ENCODE measurements at places on chromosomes 7 and 10.

DNA sequence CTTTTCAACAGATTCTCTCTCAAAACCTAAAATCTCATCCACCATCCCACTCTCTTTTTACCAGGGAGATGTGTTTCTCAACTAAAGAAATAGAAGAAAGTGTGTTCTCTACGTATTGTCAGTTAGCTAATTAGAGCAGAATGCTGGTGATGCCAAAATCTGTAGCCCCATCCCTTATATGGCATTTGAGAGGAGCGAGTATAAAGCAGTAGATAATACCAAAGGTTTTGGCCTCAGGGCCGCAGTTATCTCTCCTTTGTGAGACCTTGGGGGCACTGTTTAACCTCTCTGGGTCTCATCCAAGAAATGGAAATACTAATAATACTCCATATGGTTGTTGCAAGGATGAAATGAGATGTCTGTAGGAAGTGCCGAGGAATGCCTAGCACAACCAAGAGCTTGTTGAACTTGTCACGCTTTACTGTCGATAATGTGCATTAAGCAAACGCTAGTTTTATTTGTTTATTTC lies 456 bp upstream of the DLD start:
- DNase-seq = no peak

DNA sequence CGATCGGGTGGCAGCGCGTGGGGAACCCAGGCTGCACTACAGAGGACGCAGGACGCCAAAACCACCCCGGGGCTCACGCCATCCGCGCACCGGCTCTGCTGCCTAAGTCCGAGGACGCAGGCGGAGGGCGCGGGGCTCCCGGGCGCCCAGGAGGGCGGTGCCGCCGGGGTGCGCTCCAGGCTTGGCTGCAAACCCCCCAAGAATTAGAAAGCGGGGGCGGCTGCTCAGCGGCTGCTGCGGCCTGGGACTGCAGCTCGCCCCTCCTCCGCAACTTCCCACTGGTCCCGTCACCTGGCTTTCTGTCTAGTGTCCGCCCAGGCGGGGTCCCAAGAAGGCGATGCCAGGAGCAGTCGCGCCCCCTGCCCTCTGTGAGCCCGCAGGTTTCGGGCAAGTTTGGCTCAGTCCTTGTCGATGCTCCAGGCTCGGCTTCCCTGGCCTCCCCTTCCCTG lies 1.7 kb upstream of the POU6F2 start:
- DNase-seq = no peak

DNA sequence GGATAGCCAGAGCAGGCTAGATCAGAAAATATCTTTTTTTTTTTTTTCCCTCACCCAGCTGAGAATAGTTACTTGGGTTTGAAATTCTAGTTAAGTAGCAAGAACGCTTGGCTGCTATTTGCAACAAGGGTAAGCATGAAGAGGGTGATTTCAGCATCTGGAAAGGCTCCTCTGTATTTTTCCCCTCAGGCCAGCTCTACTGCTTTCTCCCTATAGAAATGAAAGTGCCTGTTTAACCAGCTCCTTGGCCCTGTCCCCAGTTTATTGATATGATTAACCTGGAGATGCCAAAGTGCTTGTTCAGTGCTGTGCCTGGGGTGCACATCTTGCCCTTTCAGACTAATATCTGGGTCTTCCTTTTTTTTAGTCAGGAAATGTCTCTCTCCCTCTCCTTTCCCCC lies 37.1 kb downstream of the AP3M1 start:
- no peak for DNase-seq

DNA sequence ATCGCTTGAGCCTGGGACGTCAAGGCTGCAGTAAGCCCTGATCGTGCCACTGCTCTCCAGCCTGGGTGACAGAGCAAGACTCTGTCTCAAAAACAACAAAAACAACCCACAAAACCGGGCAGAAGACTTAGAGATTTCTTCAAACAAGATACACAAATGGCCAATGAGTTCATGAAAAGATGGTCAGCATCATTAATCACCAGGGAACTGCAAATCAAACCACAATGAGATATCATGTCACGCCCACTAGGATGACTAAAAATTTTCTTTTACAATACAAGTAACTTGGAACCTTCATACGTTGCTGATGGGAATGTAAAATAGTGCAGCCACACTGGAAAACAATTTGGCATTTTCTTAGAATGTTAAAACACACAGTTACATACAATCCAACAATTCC lies 77.3 kb upstream of the GRID1 start:
- no peak for DNase-seq

DNA sequence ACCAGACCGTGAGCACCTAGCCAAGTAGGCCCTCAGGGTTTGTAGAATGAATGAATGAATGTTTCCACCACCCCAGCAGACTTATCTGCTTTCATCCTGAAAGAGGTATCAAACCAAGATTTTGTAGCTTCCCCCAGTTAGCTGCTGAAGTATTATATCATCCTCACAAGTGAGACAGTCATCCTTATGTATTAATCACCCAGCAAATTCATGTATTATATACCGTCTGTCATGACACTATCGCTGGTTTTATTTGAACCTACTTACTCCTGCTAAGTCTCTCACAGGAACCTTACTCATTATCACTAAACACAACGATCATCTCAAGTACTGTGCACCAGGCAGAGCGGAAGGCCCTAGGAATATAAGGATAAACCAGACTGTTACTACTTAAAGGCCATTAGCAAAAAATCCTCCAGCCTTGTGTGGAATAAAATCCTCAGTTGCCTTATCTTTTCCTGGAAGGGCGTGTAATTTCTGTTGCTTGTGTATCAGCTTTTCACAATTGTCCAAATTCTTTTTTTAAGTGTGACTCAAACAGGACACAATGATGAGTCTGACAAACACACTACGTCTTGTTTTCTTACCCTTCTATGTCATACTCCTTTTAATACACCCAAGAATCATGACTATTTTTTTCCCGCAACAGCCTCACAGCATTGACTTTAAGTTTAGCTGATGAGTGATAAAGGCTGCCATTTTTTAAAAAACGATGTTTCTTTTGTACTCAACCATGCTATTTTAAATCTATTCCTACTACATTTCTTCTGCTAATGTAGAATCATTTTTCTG lies 176.1 kb upstream of the KLF14 start:
- peak; percentile 57 for DNase-seq

DNA sequence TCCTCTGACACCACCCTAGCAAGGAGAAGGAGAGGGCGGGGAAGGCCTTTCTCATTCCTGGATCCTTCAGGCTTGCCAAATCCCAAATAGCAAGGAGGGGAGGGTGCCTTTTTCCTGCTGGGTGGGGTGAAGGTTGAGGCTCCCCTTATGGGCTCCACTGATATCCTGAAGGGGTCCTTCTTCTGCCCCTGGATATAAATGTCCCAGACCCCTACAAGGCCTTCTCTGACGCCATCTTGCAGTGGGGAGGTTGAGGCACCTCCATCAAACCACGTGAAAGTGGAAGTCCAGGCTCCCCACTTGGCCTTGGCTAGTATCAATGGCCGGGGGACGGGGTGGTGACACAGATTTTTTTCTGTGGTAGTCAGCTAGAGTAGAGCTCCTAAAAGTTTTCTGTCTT lies 371.3 kb downstream of the GLRX3 start:
- DNase-seq = no peak

DNA sequence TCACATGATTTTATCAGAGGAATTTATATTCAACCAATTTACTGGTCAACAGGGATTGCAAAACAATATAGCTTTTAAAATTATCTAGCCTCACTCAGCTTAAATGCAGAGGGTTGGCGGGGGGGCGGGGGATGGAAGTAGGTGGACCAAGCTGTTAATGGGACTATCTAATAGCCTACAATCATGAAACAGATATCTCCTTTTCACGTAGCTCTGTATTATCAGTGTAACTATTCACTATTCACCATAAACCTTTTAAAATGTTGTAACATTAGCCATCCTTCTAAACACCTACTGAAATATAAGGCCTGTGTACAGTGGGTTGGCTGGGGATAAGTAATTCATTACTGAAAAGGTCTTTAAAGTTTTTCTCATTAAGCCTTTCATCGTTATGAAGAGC lies 56.2 kb downstream of the MINDY3 start:
- DNase-seq = no peak

- DNase-seq = no peak
Measured at GRCh38 chr7:129606803-129607202, 4.7 kb upstream of the NRF1 start.

GRCh38 chr10:44986179-44986578 lies 7.6 kb upstream of the DEPP1 start:
- no peak for DNase-seq

DNA sequence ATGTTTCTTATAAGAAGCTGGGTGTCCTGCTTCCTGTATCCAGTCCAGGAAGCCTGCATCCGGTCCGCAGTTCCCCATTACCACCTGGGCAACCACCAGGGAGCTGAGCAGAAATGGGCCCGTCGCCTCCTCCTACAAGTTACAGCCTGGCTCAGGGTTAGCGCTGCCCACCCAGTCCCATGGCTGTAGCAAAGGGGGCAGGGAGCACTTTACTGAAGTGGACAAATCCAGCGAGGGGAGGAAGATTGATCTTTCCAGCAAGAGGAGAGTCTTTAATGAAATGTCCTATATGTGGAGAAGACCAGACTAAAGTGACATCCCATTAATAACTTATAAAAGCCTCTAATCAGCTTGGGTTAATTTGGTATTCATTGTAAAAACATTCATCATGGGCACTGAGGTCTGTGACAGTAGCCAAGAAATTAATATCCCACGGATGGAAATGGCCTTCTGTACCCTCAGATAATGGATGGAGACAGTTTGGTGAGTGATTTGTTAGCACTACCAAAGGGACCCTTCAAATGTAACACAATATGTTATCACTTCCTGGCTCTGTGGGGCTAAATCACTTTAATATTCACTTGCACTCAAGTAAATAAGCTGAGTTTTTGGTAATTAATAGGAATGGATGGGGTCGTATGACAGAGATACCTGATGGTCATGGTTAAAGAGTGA lies 323.4 kb downstream of the PAXIP1 start:
- DNase-seq = no peak

DNA sequence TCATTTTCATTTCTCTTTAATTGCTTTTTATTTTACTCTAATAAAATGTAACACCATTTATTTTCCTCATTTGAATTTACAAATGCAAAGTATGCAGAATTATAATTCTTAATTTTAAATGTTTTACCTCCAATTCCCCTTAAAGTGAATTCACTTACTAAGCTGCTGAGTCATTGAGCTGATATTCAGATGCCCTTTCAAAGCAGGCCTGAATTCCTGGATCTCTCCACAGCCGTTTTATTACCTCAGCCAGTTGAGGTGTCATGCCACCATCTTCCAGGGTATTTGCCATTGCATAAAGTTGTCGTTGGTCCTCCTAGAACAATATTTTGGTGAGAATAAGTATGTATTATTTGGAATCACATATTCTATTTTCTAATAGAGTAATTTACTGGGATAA lies 33.2 kb downstream of the GNAT3 start:
- DNase-seq = no peak

DNA sequence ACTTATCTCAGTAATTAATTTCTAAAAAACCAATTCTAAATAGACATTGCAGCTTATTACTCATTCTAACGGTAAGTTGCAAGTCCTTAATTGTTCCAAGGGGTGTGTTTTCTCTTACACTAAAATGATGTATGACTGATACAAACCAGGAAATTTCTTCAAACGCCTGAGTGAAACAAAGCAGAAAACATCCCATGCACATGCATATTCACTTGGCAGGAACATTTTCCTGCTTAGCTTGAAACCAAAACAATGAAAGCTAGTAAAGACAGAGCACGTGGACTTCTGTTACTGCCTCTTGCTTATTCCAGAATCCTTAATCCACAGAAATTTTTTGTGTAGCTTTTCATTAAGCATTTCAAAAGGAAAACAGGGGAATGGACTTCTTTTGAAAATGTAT lies 187.7 kb downstream of the MTERF1 start:
- DNase-seq = no peak

GRCh38 chr7:133360201-133360600 lies 107.3 kb downstream of the EXOC4 start:
- no peak for DNase-seq

DNA sequence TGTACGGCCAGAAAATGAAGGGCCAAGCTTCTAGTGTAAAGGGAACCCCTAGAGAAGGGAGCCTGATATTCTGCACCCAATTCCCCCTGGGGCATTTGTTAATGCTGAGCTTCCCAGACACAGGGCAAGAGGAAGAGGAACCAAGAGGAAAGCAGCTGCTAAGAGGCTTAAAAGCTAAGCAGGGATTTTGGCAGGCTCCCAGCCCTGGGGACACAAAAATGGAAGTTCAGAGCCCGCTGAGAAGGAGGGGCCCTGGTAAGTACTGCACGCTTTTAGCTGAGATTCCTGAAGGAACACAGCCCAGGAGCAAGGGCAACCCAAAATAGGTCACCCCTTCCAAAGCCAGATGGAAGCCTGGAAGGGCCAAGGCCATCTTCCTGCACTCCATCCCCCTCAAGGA lies 387.3 kb upstream of the MGMT start:
- no peak for DNase-seq

- DNase-seq = no peak
Measured at GRCh38 chr10:128310971-128311658, 184.9 kb upstream of the MKI67 start.

GRCh38 chr10:30603589-30603988 lies 26.0 kb downstream of the LYZL2 start:
- DNase-seq = no peak

- no peak for DNase-seq
Measured at GRCh38 chr10:75632805-75633462, 201.5 kb downstream of the LRMDA start.

- DNase-seq = no peak
Measured at GRCh38 chr10:71522442-71523144, 125.9 kb downstream of the CDH23 start.

DNA sequence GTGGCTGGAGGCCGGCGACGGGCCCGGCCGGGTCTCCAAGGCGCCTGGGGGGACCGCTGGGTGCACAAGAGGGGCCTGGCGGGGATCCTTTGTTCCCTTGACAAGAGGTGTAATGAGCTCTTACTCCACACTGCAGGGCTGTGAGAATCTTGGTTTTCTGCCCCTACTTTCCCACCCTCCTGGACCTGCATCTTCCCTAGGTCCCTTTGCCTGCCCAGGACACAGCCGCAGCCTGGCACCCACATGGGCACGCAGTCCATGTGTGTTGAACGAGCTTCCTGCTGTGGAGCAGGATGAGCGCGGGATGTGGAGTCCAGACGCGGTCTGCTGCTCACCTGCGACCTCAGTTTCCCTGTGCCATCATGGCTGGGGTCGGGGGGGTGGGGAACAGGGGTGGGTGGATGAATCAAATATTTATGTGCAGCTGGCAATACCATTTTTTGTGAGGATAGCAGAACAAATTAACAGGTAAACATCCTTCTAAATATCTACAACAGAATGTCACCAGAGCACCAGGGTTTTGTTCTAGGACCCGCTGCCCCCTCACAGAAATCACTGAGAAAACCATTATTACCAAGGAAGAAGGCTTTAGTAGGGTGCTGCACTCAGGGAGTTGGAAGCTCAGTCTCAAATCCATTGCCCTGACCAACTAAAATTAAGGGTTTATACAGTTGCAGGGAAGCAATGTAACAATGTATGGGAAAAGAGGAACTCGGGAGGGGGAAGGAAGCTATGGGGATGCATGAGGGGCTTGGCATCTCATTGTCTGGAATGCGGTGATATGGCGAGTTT lies 474 bp upstream of the NSMCE4A start:
- DNase-seq = no peak
